Urinary bladder (tissue), 4 donors: ENCODE measurements at places on chromosomes 7 and 10.

DNA sequence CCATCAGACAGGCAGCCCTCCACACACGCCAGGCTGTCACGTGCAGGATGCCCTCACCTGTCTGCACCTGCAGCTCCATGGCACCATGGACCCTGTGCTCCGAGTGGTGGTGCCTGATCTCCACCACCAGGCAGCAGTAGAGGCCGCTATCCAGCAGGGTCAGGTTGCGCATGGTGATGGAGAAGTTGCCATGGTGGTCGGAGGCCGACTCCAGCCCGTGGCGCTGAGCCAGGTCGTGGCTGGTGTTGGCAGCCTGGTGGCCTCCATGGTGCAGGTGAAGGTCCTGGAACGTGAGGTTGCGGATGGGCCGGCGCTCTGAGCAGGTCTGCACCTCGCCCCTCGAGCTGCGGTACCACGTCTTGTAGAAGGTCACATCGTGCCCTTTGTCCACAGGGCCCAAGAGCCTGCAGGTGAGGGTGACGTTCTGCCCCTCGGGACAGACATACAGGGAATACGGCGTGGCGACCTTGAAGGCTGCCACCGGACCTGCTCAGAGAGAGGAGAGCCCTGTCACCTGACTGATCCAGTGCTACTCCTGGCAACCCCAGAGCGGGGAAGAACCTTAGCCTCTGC is 11.7 kb downstream of the VSIR start:
- DNase-seq, result no peak

DNA sequence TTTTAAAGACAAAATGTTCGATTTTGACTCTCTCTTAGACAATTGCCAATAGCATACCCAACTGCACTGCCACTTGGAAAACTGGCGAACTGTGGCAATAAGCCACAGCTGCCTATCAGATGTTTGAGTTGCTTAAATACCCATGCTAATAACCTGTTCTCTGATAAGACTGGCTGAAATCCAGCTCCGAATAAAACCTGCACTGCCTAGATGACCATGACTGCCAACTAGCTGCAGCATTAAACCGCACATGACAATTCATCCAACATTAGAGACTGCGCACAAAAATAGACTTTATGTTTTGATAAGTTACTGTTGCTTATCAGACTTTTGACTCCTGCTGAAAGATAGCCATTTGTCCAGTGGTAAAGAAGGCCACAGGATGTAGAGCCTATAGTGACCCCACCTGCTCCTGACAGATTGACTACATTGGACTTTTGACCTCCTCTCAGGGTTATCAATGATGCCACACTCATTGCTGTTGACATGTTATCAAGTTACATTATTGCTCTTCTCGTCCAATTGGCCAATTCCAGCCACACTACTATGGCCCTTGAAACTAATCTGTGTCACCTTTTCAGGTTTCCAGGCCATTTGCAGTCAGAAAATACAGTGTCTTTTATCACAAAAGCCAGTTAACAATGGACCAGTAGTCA is 299.0 kb downstream of the HGF start:
- no peak for DNase-seq

- DNase-seq, result no peak
Measured at GRCh38 chr7:82805527-82805960, 357.1 kb downstream of the PCLO start.

- no peak for DNase-seq
Measured at GRCh38 chr7:19709249-19709578, 377 bp upstream of the POLR1F start.

- DNase-seq, result peak; percentile 48
Measured at GRCh38 chr10:15427843-15428414, 56.8 kb upstream of the FAM171A1 start.

GRCh38 chr7:112238852-112239610 is 32.5 kb downstream of the ZNF277 start:
- no peak for DNase-seq

DNA sequence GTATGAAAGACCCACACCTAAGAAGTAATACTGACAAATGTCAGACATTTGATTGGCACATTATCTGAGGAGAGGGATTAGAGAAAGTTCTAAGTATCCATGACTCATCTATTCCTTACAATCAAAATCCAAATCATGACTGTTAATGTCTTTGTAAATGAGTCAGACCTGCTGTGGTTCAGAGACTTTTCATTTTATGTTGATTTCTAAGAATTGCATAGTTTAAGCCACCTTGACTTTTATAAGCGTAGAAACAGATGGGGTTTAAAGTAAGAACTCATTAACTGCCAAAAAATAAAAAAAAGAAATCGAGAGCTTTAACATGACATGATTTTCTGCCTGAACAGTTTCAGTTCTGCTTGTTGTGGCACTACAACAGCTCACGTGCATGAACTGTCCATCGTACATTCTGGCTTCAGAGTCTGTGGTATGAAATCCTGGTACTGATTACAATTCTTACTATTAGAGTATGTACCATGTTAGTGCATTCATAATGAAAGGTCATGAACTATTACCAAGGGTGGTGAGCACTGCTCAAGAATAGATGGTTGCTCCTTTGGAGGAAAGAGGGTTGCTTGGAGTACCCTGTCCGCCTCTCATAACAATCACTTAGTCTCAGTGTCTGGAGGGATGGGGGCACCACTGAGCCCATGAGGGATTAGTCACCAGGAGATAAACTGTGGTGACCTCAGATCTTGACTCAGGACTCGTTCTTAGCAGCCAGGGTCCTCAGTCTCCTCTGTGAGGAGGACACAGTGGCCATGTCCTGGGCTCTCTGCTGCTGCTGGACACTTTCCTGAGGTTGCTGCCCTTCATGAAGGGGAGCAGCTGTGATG is 42.2 kb downstream of the ACSM6 start:
- no peak for DNase-seq

GRCh38 chr7:130985361-130985760 is 251.4 kb upstream of the KLF14 start:
- DNase-seq, result no peak

GRCh38 chr7:157056246-157056645 is 45.8 kb upstream of the MNX1 start:
- no peak for DNase-seq

DNA sequence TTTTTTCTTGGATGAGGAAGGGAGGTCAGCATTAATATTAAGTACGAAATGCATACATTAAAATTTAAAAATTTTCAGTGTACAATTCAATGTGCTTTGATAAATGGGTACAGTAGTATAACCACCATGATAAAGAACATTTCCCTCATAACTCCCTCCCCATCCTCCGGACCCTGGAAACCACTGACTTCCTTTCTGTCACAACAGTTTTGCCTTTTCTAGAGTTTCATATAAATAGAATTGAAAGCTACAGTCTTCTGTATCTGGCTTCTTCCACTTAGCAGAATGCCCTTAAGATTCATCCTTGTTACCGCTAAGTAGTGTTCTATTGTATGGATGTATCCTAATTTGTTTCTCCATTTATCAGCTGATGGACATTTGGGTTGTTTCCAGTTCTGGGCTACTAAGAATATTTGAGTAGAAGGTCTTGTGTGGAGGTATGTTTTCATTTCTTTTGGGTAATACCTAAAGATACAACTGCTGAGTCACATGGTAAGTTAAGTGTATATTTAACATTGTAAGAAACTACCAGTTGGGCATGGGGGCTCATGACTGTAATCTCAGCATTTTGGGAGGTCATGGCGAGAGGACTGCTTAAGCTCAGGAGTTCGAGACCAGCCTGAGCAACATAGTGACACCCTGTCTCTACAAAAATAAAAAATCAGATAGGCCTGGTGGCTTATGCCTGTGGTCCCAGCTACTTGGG is 30.8 kb downstream of the ABI1 start:
- no peak for DNase-seq

GRCh38 chr7:143013473-143013872 is 13.5 kb downstream of the OR9A2 start:
- DNase-seq, result no peak

GRCh38 chr10:72367301-72367960 is 12.7 kb upstream of the DNAJB12 start:
- DNase-seq, result no peak

DNA sequence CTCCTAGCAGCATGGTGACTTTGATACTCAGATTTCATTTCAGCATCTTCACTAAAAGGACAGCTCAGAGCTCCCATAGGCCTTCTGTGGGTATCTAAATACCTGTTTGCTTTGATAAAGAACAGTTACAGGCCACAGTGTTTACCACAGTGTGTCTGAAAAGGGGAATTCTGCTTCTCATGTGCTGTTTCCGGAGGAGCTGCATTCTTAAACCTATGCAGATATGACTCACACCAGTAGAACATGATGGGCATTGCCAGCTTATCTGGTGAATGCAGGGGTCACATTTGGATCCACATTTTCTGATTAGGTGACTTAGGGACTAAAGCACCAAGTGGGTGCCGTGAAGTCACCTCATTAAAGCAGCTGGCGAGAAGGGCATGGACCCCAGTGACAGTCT is 52.6 kb downstream of the TRRAP start:
- no peak for DNase-seq

- DNase-seq, result no peak
Measured at GRCh38 chr10:86666538-86666937, 1.8 kb upstream of the LDB3 start.

GRCh38 chr7:2799253-2799652 is 44.9 kb downstream of the GNA12 start:
- DNase-seq, result no peak

GRCh38 chr7:726854-727103 is 280 bp downstream of the DNAAF5 start:
- no peak for DNase-seq

DNA sequence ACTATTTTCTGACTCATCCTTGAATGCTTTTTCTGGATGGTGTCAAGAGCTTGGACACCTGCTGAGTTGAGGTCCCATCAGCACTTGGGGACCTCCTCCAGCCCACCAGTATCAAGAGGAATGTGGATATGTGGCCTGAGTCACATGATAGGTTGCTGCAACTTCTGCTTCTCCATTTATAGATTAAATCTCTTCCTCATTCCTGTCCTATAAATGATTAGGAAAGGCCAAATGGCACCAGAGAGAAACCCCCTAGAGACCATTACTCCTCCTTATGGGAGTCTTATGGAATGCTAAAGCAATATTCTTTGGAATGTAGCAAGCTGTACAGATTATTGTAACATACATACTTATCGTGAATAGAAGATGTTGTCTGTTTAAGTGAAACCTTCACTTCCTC is 85.6 kb downstream of the NEUROD6 start:
- DNase-seq, result no peak

GRCh38 chr7:136058546-136058945 is 81.4 kb upstream of the MTPN start:
- DNase-seq, result no peak

DNA sequence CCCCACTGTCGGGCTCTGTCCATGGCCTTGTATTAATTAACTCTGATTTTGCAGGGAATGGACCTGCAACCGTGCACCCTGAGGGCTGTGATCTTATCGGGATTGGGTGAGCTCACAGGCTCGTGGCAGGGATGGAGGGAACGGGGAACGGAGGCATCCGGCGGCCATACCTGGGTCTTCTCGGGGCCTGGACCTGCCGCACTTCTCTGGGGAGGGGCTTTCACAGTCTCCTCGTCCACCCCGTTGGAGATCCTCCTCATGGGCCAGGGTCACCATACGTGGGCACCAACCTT is 57.5 kb upstream of the SHH start:
- DNase-seq, result no peak
